K562 (cell line): ENCODE measurements at places on chromosomes 5 and 9.
A peak's percentile ranks its signal among the peaks of the same experiment; 100 is the strongest.

DNA sequence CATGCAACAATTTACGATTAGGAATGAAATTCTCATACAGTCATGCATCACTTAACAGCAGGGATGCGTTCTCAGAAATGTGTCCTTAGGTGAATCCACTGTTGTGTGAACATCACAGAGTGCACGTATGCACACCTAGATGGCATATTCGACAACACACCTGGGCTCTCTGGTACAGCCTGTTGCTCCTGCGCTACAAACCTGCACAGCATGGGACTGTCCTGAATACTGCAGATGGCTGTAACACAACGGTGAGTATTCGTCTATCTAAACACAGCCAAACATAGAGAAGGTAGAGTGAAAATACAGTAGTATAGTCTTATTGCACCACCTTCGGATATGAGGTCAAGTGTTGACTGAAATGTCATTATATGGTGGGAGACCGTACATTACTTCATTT lies 44.0 kb upstream of the LCP2 start:
- DNase-seq: no peak

DNA sequence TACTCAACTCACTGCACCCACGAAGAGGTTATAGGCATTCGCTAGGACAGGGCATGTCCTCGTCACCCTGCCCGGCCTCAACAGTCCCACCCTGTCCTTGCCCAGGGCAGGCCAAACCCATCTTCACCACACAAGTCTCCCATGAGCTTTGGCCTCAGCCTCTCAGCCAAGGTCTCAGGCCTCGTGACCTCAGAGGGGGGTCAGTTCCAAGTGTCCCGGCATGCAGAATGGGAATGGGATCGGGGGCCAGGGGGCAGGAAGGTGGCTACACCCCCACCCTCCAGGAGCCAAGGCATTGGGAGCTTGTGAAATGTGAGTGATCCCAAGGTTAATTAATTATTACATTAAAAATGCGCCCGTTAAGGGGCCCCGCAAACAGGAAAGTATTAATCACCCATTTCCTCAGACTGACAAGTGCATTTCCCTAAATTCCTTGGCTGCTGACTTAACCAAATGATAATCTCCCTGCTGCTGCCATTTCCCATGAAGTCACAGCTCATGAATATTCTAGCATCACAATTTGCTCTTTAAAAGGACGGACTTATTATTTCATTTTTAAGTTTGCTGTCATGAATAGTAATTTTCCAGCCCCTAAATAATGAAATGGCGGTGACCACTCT lies 8.0 kb upstream of the UBAC1 start:
- no peak for DNase-seq

DNA sequence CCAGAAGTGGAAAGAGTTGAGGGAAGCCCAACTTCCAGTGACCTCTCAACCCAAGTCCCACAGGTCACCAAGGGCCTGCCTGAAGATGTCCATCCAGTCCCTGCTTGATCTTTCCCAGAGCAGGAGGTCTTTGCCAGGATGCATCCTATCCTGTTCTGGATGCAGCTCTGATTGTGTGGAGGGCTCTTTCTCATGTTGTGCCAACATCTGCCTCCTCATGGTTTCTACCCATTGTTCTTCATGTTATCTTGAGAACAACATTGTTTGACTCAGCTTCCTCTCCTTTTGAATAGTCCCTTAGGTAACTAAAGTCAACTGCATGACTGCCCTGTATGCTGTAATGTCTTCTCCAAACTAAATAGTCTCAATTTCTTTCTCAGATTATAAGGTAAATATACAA lies 169.3 kb downstream of the CCDC192 start:
- no peak for DNase-seq

DNA sequence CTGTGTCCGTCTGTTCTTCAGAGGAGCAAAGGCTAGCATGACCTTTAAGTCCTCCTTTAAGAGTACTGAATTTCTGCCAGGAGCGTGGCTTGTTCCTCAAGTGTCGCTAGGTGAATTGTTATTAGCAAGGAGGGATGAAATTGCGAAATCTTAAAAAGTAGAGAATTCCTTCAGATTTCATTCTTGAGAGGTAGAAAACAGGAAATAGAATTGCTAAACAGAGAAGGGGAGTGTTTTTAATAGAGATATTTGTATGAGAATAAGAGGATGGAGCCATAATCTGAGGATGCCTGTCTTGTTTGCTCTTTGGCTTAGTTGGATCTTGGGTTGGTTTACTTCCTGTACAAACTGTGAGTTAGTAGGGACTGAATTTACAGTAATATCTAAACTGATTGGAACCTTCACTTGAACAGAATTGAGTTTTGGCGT lies 39.2 kb downstream of the EXOSC2 start:
- peak; percentile 50 for DNase-seq

- no peak for DNase-seq
Measured at GRCh38 chr9:91061506-91061905, 259.9 kb downstream of the SYK start.
